B cell (primary cell): ENCODE measurements at places on chromosomes 1 and 21.

GRCh38 chr1:6554907-6555778 is at the start of gene TAS1R1:
TAS1R1 (plus strand) TSS chr1:6555307; CDS start chr1:6555374, 67 bp downstream.
- peak; percentile 23 for DNase-seq

DNA sequence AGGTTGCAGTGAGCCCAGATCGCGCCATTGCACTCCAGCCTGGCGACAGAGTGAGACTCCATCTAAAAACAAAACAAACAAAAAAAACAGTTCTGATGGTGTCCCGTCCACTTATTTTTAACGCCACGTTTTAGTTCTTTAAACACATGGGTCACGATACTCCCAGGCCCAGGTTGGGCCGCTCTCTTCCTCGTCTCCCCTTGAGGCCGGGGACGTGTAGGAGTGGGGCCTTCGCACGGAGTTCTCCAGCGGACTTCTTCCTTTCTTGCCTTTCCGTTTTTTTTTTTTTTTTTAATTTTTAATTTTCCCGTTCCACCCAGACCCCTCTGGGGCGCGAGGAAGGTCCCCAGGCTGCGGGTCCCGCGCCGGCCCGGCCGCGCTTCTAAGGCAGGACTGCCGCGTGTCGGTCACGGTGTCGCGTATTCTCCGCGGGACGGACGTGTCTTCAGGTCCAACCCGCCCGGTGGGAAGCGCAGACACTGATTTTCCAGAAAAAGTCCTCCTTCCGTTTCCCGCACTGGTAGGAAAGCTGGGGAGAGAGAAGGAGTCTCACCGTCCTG is 47.5 kb upstream of the SLC19A1 start:
- DNase-seq: no peak

DNA sequence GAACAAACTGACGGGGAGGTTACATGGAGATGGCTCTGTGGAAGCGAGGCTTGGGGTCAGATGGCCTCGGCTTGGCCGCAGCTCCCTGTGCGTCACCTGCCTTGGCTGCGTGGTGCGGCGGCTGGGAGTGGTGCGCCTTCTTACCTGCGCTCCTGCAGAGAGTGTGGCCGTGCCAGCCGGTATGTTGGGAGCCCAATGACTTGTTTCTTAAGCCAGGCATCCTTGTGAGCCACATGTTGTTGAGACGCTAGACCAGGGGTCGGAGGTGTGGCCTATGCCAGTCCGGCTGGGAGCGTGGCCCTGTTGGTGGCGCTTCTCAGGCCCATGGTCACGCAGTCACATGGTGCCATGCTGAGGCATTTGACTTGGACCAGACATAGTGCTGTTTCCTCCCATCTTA is 10.5 kb downstream of the SLX9 start:
- no peak for DNase-seq

DNA sequence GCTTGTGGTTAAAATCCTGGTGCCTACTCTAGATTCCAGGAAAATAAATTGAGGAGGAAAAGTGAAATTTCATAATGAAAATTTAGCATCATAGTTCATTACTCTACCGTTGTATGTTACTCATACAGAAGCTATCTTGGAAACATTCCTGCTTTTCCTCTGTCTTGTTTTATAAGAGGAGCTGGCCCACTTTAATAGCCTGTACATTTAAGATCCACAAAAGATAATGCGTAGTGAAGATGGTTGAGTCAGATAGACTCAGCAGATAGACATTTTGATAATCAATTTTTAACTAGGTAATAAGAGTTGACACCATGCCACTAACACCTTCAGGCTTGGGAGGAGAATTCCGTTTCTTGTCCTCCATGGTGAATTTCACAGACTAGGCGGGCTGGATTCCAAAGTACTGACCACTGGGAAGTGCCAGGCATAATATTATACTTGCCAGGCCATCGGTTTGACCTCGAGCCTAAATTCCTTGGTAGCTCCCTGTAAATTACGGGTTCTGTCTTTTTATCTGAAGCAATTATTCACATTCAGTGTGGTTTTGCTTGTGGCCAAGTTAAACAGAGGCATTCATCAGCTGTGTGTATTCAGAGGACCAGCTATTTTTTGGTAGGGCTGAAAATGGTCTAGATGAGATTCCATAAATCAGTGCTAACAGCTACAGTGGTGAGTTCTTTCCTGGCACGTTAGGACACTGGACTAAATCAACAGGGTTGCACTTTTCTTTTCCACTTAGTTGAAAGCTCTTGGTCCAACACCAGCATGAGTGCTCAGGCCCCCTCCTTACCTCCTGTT is 111.9 kb upstream of the KAZN start:
- no peak for DNase-seq

GRCh38 chr1:230749150-230749549 is 2.0 kb downstream of the CAPN9 start:
- DNase-seq: peak; percentile 17

DNA sequence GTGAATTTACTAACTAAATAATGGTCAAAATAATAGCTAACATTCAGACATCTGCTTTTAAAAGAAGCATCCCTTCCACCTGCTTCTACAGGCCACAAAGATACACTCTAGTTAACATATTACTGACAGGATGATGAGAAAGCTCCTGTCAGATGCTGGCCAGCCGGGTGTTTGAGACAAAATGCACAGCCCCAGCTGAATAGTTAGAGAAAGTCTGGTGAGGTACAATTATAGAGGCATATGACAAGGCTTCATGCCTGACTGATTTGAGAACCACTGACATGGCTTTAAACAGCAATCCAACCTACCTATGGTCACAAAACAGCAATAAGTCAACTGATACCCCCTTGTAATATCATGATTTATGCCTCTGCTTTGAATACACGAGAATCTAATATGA is 137.0 kb downstream of the DENND1B start:
- DNase-seq: no peak

- DNase-seq: no peak
Measured at GRCh38 chr1:112460615-112461014, 48.1 kb upstream of the WNT2B start.

DNA sequence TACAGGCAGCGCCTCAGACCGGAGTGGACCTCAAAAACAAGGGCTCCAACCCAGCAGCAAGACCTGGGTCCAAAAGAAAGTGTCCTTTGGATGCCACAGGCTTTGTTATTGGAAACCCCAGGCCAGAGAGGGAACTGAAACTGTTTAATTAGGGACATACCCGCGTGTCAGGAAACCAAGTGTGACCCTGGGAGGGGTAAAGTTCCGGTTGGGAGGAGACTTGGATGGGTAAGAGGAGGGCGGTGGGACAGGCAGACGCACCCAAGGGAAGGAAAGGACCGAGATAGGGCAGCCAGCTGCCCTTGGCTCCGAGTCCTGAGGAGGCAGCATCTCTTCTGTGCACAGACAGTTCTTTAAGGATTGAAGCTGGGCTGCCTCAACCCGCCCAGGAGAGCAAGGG is 71.4 kb downstream of the CDC7 start:
- DNase-seq: peak; percentile 70

DNA sequence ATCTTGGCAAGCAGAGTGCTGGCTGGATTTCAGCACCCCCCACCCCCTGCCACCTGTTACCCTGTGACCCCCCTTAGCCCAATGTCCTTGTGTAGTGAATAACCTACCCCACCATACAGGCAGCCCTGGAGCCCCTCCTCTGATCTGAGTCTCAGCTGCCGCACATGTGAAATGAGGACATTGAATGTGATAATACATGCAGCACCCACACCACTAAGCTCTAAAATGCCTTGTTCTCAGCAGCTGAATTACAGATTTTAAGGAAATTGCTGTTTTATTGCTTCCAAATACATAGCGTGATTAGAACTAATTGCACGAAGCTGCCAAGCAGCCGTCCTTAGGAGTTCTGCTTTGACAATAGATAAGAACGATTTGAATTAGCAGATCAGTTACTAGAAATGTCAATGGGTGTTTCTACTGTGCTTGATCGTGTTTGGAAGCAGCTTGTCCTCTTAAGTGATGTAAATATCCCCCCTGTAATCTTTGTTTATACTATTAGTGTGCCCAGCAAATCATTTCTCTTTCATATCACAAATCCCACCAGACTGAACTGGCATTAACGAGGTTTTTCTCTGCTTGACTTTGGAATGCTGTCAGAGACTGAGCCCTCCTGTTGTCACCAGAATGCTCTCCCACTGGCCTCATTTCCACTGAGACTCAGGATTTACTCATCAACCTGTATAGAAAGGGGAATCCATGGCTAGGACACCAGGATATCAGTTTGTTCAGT is 4.9 kb downstream of the SLAMF8 start:
- DNase-seq: no peak

DNA sequence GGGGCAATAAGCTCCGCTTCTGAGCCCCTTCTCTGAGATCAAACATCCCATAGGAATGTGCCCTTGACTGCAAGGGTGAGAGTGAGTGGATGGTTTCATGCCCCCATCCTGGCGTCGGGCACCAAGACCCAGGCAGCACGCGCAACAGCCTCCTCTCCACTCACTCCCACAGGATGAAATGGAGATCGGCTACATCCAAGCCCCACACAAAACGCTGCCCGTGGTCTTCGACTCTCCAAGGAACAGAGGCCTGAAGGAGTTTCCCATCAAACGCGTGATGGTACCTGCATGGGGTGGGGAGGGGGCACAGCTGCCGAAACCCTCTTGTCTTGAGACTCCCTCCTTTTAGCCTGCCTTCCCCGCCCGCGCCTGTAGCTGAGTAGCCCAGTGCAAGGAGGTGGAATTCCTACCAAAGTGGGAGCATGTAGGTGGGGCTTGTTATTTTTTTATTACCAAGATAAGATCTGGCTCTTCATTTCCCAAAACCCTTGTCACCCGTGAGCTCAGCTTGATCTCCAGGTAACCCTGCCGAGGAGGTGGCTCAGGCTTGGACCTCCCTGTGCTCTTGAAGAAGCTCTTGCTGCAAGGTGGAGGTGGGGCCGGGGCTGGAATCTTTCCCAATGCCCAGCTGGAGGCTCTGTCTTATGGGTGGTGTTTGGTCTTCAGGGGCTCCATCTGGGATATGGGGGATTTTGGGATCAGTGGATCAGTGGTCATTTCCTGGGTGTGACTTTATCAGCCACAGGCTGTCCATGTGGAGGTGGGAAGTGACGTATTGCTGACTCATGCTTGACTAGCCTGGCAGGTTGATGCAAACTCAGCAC is 24.0 kb upstream of the PADI6 start:
- DNase-seq: no peak

- no peak for DNase-seq
Measured at GRCh38 chr1:202281316-202282024, 60.3 kb downstream of the UBE2T start.

GRCh38 chr21:19246018-19246417 is 842.4 kb upstream of the TMPRSS15 start:
- DNase-seq: no peak
